Activated CD8-positive, alpha-beta memory T cell treated with anti-CD3 and anti-CD28 coated beads for 36 hours (primary cell): ENCODE measurements at places on chromosomes 2 and 18. TPM values are rescaled to one million over a fixed set of nuclear protein-coding genes. Genes with fewer than 3 reads are reported as not detected.

PIEZO2 gene
- total RNA-seq = not detected

GKN2 gene
- total RNA-seq = not detected

ZSWIM2 gene
- not detected for total RNA-seq

GNLY gene
- 22.1 TPM for total RNA-seq

GRHL1 gene
- total RNA-seq = 0.38 TPM

LIPG gene
- 0.13 TPM for total RNA-seq

CYBRD1 gene
- total RNA-seq = 0.90 TPM

GLI2 gene
- total RNA-seq = not detected

MAB21L4 gene
- not detected for total RNA-seq

GALNT14 gene
- 1.1 TPM for total RNA-seq

CBLN2 gene
- not detected for total RNA-seq

BCL2 gene
- total RNA-seq = 74.9 TPM

CDKL4 gene
- total RNA-seq = 0.27 TPM

DUSP19 gene
- 3.6 TPM for total RNA-seq

CCDC148 gene
- not detected for total RNA-seq

FLACC1 gene
- 1.3 TPM for total RNA-seq

CRYGD gene
- total RNA-seq = not detected

ATP8B1 gene
- 0.15 TPM for total RNA-seq

ESPNL gene
- 0.04 TPM for total RNA-seq

C2orf66 gene
- not detected for total RNA-seq

LRATD1 gene
- not detected for total RNA-seq

POTEI gene
- total RNA-seq = not detected

MEP1B gene
- total RNA-seq = not detected

DSEL gene
- 0.15 TPM for total RNA-seq

IL1B gene
- total RNA-seq = not detected

TEX44 gene
- not detected for total RNA-seq

HYCC2 gene
- total RNA-seq = 27.3 TPM

TRIM43 gene
- total RNA-seq = not detected

IL36G gene
- total RNA-seq = not detected

MOGAT1 gene
- not detected for total RNA-seq

ERFE gene
- total RNA-seq = 0.08 TPM

RTKN gene
- 1.6 TPM for total RNA-seq

FER1L5 gene
- total RNA-seq = not detected

TRIP12 gene
- total RNA-seq = 258 TPM

CNDP2 gene
- 213 TPM for total RNA-seq
